Activated CD4-positive, alpha-beta T cell treated with anti-CD3 and anti-CD28 coated beads, Interleukin-2, Interleukin-6, amounts not matched to agents 100 ng/mL and 50 ng/mL, durations not matched to agents 16 hours and 8 hours (primary cell): ENCODE measurements at places on chromosomes 11 and 22.
A peak's percentile ranks its signal among the peaks of the same experiment; 100 is the strongest.

- DNase-seq = no peak
These were observed 4.7 kb upstream of the ARHGAP42 start for GRCh38 chr11:100682247-100682969.

DNA sequence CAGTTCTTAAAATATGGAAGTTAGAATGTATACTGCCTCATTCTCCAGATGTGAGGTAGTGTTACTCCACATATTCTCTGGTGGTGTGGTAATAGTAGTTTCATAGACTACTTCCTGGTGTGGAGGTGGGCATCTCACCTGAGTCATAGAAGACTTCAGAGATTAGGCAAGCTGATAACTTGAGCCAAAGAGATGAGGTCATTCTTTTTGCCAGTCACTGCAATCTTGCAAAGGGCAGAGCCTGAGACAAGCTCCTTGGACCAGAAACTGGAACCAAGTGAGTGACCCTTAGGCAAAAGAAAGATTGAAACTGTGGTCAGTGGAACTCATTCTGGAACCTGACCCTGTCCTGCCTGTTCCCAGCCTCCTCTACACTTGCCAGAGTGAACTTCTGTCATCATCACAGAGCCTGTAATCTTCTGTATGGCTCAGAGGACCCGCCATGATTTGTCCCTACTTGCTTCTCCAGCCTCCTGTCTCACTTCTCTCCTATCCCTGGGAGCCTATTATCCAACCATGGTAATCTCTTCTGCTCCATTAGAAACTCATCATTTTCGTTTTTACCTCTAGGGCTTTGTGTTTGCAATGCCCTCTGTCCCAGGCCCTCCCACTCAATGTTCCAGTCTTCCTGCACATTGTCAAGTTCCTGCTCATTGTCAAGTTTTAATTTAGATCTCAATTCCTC lies 10.6 kb upstream of the CCDC83 start:
- DNase-seq = peak; percentile 29

DNA sequence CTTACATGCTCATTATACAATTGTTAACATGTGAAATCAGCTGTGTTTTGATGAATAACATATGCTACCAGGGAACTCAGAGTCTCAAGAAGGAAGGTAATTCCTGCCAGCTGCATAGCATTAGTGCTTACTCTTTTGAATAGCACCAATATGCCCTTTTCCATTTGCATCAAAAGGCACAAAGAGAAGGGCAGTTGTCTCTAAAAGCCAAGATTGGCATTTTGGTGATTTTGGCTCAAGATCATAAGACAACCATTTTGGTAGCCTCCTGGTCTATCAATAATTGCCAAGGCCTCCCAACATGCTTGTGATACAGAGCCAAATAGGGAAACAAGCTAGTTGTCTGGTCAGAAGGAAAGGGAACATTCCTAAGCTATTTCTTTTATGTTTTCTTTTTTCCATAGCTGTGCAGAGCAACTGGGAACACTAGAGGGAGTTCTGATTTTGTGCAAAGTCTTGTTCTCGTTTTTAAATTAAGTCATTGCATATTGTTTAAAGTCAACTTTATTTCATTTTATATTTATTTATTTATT lies 416.7 kb upstream of the CHORDC1 start:
- DNase-seq = no peak

- DNase-seq = no peak
These were observed 2.5 kb upstream of the LMO2 start for GRCh38 chr11:33894398-33894746.

GRCh38 chr22:44206696-44207095 lies 26.0 kb downstream of the PARVG start:
- DNase-seq = no peak

- peak; percentile 79 for DNase-seq
These were observed 522.3 kb downstream of the BRD1 start for GRCh38 chr22:49305214-49305965.

DNA sequence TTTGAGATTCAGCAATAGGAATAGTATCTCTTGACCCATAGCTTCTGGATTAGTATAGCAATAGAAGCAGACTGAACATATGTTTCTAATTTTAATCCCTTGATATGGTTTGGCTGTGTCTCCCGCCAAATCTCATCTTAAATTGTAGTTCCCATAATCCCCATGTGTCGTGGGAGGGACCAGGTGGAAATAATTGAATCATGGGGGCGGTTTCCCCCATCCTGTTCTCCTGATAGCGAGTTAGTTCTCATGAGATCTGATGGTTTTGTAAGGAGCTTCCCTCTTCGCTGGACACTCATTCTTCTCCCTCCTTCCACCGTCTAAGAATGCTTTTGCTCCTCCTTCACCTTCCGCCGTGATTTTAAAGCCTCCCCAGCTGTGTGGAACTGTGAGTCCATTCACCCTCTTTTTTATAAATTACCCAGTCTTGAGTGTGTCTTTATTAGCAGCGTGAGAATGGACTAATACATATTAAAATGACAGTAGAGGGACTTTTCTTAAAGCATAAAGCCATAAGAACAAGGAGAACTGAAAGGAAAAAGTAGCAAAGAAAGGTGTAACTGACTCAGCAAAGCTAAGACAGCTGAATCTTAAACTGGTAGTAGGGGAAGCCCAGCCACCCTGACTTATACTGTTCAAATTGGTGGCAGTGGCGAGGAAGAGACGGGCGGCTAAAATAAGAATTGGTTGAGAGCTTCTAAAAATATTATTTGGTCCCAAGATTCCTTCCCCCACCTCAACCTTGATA lies 20.3 kb upstream of the SLN start:
- DNase-seq = no peak

- no peak for DNase-seq
These were observed 63.5 kb downstream of the CSTPP1 start for GRCh38 chr11:47000033-47000432.

GRCh38 chr22:35861451-35861850 lies 143.8 kb downstream of the APOL5 start:
- no peak for DNase-seq

- DNase-seq = no peak
These were observed 117.3 kb upstream of the GRK3 start for GRCh38 chr22:25447067-25447685.

- DNase-seq = no peak
These were observed 73.8 kb upstream of the OPCML start for GRCh38 chr11:133606124-133606523.

DNA sequence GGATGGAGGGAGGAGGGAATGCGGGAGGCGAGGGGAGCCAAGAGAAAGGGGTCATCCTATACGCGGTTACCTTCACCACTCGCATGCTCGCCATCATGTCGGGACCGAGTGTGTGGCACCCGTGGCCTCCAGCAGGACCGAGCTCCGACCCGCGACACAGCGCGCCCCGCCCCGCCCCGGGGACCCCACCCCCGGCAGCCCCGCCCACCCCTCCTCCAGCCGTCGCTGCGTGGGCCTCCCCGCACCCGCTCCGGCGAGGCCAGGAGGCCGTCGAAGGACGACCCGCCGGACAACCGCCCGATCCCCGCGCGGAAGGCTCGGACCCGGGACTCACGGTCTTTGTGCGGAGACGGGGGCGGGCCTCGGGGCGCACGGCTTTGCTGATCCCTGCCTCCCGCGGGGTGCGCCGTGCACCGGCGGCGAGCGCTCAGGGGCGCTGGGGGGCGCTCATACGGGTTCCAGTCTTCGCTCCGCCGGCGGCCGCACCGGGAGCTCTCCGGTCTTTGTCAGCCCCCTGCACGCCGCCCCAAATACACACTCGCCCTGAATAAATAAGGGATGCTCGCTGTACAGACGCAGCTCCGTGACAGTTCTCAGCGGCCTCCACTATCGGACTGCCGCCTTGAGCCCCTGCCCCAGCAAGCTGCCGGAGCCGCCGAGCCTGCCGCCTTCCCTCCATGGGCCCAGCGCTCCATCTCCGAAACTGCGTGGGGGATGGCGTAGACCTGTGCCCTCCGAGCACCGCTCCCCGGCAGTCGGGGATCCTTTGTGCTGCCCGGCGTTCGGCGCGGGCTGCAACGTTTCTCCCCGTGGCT lies at the start of gene UBE2L6:
Gene UBE2L6, minus strand, starts transcription at position 158 of the 815 bp plus-strand sequence. Its CDS starts 61 bp downstream, at position 97.
- DNase-seq = peak; percentile 73

- no peak for DNase-seq
These were observed 36.4 kb upstream of the DKK3 start for GRCh38 chr11:12044799-12045198.

- no peak for DNase-seq
These were observed 8.9 kb downstream of the SERHL2 start for GRCh38 chr22:42562684-42563083.

DNA sequence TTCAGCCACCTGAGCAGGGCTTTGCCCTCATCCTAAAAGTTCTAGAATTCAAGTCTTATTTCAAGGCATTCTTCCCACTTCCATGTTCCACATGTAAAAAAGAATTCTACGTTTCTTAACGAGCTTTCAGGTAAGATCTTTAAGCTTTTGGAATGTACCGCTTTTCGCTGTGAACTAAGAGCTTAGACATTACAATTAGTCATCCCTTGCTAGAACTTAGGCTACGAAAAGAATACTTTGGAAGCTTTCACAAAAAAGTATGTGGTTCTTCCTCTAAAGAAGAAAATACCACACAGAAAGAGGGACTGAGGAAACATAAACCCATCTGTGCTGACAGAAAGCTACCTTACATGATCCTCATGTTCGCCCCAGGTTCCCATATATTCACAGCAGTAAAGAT lies 1.9 kb downstream of the NUMA1 start:
- no peak for DNase-seq

DNA sequence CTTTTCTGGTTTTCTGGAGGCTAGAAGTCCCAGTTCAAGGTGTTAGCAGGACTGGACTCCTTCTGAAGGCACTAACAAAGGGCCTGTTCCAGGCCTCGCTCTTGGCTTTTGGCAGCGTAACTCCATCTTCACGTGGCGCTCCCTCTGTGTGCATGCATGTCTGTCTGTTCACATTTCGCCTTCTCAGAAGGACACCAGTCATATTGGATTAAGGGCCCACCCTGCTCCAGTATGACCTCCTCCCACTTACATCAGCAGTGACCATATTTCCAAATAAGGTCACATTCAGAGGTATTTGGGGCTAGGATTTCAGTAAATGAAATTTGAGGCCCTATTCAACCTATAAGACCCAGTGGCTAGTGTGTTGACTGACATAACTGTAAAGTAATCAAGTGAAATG lies 20.0 kb downstream of the APLP2 start:
- no peak for DNase-seq

- DNase-seq = no peak
These were observed 6.2 kb downstream of the ME3 start for GRCh38 chr11:86666193-86666592.

GRCh38 chr22:35911877-35912276 lies 116.7 kb downstream of the RBFOX2 start:
- DNase-seq = no peak

DNA sequence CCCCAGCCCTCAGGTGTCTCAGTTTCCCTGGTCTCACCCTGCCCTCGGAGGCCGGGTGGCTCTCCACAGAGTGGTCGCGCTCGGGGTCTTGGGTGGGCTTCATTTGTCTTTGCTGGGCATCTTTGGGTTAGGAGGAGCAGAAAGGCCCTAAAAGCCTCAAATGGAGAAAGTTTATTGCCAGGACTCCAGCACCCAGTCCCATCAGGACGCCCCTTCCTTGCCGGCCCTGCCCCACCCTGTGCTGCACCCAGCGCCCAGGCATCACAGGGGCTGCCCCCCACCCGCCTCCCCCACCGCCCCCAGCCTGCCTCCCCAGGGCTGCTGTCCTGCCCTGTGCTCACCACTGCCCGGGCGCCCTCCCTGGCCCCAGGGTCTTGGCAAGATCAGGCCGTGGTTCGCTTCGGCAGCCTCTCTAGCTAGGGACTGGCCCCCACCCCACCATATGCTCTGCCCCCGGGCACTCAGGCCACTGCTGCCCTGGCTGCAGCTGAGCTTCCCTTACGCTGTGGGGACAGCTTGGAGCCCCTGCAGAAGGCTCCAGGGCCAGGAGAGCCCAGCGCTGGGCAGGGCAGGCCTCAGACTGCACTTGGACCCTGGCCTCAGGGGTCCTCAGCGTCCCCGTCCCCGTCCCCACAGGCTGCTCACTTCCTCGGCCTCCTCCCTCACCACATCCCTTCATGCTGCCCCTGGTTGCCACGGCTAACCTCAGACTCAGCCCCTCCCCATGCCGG lies 31.4 kb downstream of the MOB2 start:
- no peak for DNase-seq
